Activated effector memory CD4-positive, alpha-beta T cell treated with Interleukin-2 at 50 U/mL for 16 hours (primary cell): ENCODE measurements at places on chromosomes 6 and 20.

GRCh38 chr6:41489120-41489851 is 56.9 kb upstream of the FOXP4 start:
- DNase-seq = no peak

DNA sequence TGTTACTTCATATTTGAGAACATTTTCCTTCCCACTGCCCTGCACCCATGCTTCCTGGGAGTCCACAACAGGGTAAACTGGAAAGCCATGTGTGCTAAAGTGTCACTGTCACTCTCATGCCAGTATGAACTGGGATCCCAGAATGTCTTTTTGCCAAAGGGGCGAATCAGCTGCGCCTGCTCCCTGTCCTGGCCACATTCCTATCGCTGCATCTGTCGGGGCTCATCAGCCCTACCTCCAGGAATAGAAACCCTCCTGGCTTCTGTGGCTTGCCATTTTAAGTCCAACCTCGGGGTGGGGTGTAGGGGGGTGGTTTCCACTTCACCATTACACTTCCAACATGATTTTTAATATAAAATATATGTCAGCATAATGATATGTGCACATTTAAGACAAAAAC is 933 bp downstream of the KLHL31 start:
- no peak for DNase-seq

GRCh38 chr6:106372838-106373501 is 12.5 kb downstream of the CRYBG1 start:
- no peak for DNase-seq

DNA sequence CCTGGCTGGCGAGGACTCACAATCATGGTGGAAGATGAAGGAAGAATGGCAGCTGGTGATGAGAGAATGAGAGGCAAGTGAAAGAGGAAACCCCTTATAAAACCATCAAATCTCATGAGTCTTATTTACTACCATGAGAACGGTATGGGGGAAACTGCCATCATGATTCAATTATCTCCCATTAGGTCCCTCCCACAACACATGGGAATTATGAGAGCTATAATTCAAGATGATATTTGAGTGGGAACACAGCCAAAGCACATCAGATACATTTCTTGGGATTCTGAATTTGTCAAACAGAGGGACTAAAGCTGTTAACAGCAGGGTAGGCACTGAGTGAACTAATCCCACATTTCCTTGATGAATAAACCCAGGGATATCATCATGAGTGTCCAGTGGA is 116.2 kb upstream of the PLCB4 start:
- DNase-seq = no peak

DNA sequence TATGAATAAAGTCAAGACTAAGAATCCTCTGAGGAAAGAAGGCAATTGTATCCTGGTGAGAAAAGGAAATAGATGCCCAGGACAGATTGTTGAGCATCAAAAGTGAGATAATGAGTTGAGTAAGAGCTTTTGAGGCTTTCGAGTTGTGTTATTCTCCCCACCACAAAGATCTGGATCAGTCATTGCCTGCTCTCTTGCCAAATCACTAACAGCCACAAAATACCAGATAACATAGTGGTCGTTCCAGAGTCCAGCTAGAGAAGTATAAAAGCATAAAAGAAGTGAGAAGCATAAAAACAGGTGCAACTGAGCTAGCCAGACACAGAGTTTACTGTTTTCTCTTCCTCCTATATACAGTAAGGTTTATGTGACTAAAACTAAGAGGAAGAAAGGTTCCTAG is 4.9 kb downstream of the SPINT4 start:
- no peak for DNase-seq

GRCh38 chr20:49360242-49360968 is 82.5 kb upstream of the ZNFX1 start:
- no peak for DNase-seq

GRCh38 chr20:25669826-25670422 is 26.7 kb downstream of the ZNF337 start:
- DNase-seq = no peak

DNA sequence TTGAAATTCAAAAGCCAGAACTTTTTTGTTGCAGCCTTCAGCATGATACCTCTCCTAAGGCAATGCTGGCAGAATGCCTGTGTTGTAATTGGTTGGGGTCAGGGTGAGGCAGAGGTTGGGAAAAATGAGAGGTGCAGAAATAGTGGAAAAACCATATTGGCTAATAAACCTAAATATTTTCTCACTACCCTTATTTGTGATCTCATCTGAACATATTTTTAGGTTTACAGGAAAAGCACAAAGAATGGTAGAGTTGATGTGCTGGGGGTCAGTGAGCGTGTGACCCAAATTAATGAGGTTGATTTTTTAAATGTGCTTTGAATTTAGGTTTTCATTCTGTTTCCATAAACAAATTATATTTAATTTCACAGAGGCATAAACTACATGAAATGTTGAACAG is 437.3 kb downstream of the HDGFL1 start:
- no peak for DNase-seq

DNA sequence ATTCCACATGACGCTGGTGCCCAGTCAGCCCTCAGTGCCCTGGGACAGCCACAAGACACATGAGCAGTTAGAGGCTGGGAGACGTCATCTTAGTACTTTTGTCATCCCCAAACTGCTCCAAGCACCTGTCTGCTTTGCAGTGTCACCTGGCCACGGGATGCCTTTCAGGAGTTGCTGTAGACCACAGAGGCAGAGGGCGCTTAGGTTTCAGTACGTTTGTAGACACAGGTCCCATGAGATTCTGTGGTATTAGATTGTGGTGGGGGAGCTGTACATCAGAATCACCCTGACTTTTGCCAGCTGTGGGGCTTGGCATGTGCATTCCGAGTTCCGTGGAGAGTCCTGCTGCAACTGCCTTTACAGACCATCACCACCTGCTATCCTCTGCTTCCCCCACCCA is 16.7 kb downstream of the MAVS start:
- DNase-seq = no peak

GRCh38 chr6:142830116-142830710 is 114.8 kb downstream of the HIVEP2 start:
- no peak for DNase-seq

GRCh38 chr20:36880741-36881250 is 4.9 kb downstream of the TLDC2 start:
- DNase-seq = no peak

DNA sequence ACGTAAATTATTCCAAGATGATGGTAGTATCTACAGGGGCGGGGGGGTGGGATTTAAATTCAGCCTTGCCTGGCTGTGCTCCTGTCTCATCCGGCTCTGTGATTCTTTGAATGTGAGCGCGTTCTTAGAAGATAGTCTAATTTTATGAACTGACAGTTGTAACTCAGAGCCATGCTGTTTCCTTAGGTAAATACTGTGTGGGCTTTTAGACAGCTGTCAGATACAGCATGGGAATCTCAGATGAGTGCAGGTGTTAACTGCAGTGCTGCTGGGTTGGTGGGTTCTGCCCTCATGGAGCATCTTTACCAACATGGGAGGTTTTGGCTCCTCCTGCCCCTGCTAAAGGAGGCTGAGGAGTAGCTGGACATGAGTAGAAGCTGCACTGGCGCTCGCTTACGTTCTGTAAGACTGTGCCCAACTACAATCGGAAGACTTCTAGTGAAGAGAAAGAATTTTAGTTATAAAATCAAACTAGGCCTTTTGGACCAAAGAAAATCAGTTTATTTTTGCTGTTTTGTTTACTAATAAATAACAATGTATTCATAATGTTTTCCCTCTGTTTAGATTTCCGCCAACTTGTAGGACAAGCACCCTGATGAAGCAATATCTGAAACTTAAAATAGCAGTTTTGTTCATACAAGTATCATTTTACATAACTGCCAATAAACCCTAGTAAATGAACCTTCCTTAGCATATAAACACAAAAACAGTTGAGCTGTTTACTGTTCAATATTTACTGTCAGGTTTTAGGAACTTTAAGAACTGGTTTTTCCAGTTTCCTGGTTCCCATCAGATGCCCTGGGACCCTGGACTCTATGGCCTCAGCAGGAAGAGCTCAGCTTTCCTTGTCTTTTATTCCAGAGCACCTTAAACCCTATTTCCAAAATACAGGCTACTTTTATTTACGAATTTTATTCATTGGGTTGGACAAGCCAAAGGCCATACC is 66.1 kb downstream of the FAM120B start:
- no peak for DNase-seq

DNA sequence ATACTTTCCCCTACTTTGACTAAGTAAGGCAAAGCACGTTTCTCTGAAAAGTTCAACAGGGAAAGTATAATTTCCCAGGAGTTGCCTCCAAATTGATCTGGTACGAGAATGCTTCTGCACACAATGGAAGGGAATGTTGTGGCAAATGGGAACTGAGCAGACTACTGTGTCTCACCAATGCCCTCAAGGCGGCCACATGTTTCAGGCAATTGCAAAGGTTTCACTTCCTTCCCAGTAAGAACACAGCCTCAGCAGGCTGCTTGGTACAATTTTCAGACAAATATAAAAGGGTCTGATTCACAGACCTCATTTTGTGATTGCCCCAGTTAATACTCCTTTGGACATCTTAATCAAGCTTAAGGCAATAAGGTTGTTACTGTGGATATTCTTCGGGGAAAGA is 71.2 kb downstream of the KIAA0319 start:
- DNase-seq = no peak

GRCh38 chr6:154143753-154144152 is 104.7 kb downstream of the OPRM1 start:
- no peak for DNase-seq

DNA sequence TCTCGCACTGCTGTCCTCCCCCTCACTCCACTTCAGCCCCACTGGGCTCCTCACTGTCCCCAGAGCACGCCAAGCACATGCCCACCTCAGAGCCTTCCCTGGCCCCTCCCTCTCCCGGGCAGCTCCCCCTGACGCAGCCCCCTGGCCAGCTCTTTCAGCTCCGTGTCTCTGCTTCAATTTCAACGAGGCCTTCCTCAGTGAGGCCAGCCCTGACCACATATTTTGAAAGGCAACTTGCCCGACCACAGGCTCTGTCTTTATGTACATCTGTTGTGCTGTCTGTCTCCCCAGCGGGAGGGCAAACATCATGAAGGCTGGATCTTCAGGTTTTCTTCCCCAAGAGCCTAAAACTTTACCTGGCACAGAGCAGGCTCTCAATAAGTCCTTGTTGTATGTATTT is 44.6 kb downstream of the JPH2 start:
- DNase-seq = no peak

DNA sequence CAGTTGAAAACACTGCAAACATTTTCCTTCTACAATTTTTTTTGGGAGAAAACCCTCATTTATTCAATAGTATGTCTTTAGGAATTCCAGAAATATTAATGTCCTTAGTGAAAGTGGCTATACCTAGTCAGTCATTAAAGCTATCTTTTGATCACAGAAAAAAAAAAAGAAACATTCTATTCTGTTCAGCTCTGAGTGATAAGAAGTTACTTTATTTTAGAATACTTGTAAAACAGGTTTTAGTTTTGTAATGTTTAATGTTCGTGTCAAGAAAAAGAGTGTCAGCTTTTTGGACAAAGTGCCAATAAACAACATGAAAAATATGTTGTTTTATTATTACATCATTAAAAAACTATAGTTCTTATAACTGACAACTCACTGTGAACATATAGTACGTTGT is 240.4 kb downstream of the OGFRL1 start:
- DNase-seq = no peak

- no peak for DNase-seq
Measured at GRCh38 chr6:84685983-84686584, 78.3 kb downstream of the TBX18 start.

GRCh38 chr6:33768644-33769120 is 20.2 kb downstream of the LEMD2 start:
- peak; percentile 55 for DNase-seq

DNA sequence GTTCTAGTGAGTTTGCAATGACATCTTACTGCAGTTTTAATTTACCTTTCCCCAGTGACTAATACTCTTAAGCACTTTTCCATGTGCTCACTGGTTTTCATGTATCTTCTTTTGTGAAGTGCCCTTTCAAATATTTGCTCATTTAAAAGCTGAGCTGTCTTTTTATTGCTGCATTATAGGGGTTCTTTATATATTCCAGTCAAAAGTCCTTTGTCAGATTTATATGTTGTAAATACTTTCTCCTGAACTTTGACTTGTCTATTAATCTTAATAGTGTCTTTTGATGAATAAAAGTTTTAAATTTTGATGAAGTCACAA is 50.2 kb upstream of the ELOVL5 start:
- DNase-seq = no peak

GRCh38 chr6:43788301-43788700 is 18.3 kb downstream of the VEGFA start:
- DNase-seq = no peak

DNA sequence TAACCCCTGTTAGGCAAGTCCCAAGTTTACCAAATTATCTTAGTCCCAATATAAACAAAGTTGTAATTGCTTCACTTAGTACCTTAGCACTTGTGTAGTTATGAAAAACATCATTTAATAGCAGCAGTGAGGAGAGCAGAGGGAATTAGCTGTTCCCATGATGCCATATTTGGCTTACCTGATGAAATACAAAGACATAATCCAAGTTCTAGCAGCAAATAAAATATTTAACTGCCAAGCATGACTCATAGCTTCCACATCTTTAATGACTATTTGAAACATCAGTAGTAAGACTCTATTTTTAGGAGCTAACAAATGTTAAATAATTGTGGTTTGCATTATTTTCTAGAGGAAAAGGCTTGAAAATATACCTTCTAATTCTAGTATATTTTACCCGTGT is 94.0 kb upstream of the MCHR2 start:
- no peak for DNase-seq

DNA sequence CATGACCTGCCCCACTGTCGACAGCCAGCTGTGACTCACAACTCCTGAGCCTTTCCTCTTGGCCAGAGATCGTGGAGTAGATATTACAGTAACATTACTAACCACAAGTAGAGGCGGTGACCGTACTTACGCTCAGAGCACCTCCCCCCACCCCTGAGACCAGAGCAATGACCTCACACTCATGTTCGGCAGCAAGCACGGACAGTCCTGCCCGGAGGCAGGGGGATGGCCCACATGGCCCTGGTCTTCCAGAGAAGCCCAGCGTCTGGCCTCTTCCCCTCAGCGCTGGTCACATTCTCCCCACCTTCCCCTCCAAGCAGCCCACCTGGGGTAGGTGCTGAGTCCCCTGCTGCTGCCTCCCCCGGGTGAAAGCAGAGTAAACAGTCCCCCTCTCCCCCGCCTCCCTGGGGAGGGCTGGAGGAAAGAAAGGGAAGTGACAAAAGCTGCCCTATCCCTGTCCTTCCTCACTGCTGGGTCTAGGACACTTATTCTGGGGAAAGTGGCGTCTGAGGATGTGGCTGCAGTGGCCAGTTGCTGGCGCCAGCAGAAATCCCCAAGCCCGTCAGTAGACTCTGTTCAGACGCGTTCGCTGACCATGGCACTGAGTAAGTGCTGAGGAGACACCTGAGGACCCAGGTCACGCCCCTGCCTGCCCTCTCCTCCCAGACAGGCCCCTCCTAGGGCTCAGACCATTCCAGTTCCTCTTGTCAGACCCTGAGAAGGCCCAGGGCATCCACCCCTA is 68.5 kb downstream of the MRPL14 start:
- no peak for DNase-seq

- no peak for DNase-seq
Measured at GRCh38 chr6:116536216-116536621, 9.3 kb downstream of the TRAPPC3L start.
